ENCODE measurements at places on chromosomes 12 and 14.

DNA sequence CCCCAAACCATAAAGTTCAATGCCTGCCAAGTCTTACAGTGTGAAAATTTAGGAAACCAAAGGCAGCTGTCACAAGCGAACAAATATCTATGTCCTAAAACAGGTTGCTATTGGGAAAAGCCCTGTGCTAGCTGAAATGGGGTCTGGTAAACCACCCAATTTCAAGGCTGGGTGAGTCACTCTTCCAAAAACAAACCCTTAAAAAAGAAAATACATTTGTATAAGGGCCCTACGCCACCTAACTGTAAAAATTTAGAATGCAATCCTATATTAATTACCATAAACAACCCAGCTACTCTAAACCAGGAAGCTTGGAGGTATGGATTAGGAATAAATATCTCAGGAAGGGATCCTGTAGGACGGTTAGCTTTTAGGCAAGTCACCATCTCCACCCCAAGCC, 32.1 kb downstream of the PRMT8 start:
- no peak for DNase-seq

- no peak for DNase-seq
These were observed 375.2 kb downstream of the DUSP6 start for GRCh38 chr12:88977115-88977514.

- DNase-seq = no peak
These were observed 282.0 kb upstream of the RGS6 start for GRCh38 chr14:71650187-71650755.

DNA sequence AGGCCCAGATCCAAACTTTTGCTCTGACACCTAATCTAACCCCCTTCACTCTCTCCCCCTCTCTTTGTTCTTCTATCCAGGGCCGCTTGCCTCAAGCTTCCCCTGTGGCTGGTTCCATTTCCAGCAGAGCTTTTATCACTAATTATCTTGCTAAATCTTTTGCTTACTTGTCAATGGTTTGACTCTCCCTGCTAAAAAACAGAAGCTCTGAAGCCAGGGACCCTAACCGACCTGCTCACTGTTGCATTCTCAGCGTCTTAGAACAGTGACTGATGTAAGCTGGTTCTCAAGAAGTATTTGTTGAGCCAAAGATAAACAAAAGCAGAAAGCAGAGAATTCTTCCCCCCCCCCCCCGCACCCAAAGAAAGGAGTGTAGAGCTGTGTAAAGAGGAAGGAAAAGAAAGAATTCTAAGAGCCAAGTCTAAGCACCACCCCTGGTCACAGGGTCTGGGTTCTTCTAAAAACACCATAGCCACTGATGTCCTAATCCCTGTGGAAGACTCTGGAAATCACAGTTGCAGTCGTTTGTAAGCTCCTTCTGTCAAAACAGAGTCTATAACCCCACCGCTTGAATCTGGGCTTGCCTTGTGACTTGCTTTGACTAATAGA, 385.8 kb downstream of the MED13L start:
- no peak for DNase-seq

DNA sequence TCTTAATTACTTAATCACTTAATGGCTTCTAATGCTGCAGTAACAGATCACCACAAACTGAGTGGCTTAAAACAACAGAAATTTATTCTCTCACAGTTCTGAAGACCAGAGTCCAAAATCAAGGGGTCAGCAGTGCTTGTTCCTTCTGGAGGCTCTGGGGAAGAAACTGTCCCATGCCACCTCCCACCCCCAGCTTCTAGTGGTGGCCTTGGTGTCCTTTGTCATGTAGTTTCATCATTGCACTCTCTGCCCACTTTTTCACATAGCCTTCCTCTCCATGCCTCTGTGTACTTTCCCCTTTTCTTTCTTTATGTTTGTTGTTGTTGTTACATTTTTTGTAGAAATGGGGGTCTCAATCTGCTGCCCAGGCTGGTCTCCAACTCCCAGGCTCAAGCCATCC, 16.1 kb upstream of the UBC start:
- DNase-seq = no peak

- no peak for DNase-seq
These were observed 121.0 kb upstream of the EVL start for GRCh38 chr14:99944241-99944651.

GRCh38 chr14:66918527-66918926, 270.7 kb upstream of the GARIN2 start:
- DNase-seq = no peak

GRCh38 chr14:59238216-59238615, 49.7 kb downstream of the DAAM1 start:
- no peak for DNase-seq

DNA sequence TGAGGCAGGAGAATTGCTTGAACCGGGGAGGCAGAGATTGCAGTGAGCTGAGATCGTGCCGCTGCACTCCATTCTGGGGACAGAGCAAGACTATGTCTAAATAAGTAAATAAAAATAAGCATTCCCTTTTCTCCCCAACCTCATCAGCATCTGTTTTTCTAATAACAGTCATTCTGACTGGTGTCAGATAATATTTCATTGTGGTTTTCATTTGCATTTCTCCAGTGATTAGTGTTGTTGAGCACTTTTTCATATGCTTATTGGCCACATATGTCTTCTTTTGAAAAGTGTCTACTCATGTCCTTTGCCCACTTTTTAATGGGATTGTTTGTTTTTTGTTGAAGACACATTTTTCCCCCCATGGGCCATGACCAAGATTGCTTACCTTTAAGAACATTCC, 243.2 kb downstream of the ADAMTS20 start:
- DNase-seq = no peak

DNA sequence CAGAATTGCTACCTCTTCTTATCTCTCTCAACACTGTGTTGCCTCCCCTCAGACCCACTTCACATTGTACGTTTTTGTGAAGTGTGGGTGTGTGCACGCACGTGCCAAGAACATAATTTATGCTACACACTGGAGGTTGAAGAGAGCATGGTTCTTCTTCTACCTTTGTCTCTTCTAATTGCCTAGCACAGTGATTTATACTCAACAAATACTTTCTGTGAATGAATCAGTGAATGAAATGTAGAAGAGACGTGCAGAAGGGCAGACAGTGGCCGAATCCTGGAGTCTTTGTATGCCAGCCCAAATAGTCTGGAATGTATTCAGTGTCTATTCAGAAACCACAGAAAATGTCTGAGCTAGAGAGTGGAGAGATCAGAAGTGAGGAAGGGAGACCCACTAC, 4.6 kb upstream of the SAMD4A start:
- DNase-seq = no peak

DNA sequence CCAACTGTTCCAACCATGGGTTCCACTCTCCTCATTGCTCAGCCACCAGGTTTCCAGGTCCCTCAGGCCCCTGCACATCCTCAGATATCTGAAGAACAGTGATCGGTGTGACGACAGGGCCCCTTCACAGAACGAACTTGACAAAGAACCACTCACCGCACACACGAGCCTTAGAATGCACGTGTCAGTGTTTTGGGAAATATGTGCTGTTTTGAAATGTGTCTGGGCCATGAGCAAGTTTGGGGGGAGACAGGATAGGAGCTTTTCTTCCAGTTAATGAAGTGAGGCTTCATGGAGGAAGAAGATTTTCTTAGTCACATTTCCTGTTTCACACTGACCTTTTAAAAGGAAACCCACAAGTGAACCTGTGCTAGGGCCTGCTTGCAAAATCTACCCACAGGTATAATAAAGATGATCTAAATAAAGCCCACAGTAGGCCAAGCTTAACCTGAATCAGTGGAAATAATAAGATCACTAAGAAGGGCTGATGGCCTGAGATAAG, 58.6 kb downstream of the ZFP36L1 start:
- DNase-seq = peak; percentile 48
